ENCODE measurements at places on chromosomes 5 and 9.

DNA sequence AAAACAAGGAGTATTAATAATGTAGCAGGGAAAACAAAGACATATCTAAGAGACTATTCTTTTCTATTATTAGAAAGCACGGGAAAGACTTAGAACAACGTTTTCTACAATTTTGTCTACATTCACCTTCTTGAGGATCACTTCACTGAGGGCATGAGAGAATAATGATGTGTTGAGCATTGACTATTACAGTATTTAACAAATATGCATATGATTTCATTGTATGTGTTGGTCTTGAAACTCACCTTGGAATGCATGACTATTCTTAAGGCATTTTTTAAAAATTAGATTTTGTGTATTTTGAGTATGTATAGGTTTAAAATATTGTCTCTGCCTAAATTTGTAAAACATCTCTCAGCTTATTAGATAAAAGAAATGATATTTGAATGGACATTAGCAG lies 1.2 kb downstream of the FSD1L start:
- peak; percentile 34 for DNase-seq

DNA sequence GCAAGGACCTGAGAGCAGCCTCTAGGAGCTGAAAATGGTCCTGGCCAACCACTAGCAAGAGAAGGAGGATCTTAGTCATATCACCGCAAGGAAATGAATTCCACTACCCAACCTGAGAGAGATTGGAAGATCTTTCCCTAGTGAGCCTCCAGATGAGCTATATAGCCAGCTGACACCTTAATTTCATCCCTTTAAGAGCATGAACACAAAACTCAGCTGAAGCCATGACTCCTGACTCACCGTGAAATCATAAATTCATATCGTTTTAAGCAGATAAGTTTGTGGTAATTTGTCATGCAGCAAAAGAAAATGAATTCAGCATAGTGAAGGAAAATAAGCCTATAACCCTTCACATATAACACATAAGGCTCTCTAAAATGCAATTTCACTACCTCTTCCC lies 23.5 kb downstream of the MAPKAP1 start:
- DNase-seq: peak; percentile 28

- no peak for DNase-seq
Measured at GRCh38 chr5:94263068-94263467, 355.3 kb downstream of the KIAA0825 start.

GRCh38 chr9:22813529-22813928 lies 366.9 kb downstream of the DMRTA1 start:
- peak; percentile 53 for DNase-seq

DNA sequence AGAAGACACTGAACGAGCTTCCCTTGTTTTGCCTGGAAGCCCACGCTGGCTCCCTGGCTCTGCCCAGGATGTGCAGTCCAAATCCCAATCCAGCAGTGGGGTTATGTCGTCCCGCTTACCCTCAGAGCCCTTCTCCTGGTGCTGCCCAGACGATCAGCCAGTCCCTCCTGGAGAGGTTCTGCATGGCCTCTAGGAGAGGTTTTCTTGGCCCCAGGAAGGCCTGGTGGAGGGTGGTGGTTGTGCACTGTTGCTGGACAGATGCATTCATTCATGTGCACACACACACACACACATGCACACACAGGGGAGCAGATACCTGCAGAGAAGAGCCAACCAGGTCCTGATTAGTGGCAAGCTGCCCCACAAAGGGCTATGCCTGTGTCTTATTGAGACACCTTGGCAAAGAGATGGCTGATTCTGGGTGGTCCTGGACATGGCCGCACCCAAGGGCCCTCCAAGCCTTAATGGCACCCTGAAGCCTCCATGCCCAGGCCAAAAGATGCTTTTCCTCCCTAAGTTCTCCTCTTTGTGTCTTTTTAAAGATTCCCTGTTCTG lies 10.5 kb upstream of the OLFM1 start:
- DNase-seq: no peak

DNA sequence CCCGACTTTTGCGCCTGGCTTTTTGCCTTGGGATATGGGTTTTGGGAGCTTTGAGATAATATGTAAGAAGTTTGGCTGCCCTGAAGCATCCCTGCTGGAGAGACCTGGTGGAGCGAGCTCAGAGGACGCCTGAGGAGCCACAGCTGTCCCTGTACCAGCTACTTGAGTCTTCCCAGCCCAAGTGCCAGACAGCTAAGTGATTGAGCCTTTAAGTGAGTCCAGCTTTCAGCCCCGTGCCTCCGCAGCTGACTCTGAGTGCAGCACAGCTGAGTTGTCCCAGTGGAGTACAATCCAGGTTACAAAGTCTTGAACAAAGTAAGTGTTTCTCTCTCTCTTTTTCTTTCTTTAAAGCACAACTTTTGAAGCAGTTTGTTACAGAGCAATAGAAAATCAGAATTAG lies 203.8 kb upstream of the DAP start:
- DNase-seq: no peak

GRCh38 chr9:13205824-13206223 lies 73.7 kb downstream of the MPDZ start:
- no peak for DNase-seq

- no peak for DNase-seq
Measured at GRCh38 chr5:154860123-154860522, 1.7 kb downstream of the CNOT8 start.

- DNase-seq: no peak
Measured at GRCh38 chr9:89608641-89609335, 4.0 kb downstream of the GADD45G start.

DNA sequence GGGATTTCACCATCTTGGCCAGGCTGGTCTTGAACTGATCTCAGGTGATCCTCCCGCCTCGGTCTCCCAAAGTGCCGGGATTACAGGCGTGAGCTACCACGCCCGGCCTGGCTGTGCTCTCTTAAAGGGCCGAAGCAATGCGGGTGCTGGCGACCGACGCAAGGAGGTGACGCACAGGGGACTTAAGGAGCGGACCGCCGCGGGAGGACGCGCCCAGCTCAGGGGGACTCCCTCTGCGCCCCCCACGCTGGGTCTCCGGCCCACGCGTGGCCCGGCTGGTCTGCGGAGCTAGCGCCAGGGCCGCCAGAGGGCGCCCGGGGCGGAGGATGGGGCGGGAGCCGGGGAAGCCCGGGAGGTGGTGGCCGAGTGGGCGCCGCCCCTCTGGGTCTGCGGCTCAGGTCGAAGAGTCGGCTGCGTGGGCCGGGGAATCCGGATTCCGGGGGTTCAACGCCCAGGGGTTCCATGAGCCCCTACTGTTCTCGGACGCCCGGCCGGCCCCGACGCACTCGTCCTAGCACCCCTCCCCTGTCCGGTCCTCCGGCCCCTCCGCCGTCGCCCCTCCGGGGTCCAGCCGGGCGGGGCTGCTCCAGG lies 502 bp upstream of the CERCAM start:
- peak; percentile 60 for DNase-seq

DNA sequence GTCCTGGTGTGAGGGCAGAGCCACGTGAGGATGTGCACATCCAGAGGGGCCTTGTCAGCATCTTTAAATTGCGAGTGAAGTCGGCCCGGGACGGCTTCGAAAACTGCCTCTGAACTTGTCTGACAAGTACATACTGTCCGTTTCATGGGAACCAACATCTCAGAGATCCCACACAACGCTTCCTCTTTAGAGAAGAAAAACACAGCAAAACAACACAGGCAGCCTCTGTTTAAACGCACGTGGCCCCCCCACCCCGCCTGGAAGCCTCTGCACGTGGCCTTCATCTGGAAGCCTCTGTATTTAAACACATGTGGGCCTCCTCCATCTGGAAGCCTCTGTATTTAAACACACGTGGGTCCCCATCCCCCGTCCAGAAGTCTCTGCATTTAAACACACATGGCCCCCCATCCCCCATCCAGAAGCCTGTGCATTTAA lies 29.2 kb downstream of the CEP72 start:
- no peak for DNase-seq

DNA sequence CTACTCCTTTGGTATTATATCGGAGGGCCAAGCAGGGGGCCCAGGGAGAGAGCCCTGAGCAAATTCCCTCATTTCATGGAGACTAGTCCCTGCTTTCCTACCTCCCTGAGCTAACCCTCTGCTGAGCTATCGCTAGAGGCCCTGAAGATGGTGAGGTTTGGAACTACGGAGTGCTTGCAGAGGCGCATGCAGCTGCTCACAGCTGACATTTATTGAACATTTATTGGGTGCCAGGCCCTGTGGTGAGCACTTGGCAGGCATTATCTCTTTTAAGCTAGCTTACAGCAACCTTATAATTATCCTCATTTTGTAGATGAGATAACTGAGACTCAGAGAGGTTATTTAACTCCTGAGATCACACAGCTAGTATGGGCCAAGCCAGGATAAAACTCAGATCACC lies 9.8 kb downstream of the FAT2 start:
- no peak for DNase-seq

- DNase-seq: peak; percentile 68
Measured at GRCh38 chr5:107893642-107894041, 222.9 kb upstream of the EFNA5 start.

DNA sequence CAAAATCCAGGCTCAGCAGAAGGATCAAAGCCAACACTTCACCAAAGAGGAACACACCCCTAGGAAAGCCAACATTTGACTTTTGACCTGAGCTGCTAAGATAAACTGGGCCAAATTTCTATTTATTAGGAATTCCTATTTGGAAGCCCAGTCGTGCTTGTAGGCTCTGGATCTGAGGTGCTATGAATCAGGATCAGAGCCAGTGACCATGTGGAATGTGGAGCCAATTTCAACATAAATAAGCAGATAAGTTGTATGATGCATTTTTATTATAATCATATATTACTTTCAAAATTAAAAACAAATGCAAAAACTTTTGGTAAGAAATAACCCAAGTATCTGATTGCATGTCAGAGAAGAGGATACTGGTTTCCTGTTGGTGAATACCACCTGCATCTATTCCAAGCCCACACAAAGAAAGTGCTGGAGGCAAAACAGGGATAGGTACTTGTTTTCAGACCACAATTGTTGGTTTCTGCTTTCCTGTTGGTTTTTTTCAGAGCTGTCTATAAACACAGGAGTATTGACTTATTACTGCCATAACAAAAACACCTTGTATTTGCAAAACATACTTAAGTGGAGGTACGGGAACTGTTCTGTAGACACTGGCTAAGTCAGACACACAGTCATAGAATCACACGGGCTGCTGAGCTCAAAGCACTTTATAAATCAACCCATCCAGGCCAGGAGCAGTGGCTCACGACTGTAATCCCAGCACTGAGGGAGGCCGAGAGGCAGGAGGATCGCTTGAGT lies 52.8 kb downstream of the ARL15 start:
- DNase-seq: no peak

GRCh38 chr9:83299571-83299970 lies 236.6 kb upstream of the RASEF start:
- peak; percentile 36 for DNase-seq

DNA sequence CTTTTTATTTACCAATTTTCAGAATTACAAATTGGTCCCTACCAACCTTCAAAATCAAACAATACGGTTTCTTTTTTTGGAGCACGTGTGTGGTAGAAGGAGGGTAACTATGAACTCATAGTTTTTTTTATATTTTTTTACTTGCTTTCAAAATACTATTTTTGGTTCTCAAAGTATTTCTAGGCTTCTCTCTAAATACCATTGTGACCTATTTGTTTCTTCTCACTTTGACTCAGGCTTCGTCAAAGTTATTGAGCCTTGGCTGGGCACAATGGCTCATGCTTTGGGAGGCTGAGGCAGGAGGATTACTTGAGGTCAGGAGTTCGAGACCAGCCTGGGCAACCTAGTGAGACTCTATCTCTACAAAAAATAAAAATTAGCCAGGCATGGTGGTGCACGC lies 11.6 kb upstream of the KIF27 start:
- DNase-seq: no peak

DNA sequence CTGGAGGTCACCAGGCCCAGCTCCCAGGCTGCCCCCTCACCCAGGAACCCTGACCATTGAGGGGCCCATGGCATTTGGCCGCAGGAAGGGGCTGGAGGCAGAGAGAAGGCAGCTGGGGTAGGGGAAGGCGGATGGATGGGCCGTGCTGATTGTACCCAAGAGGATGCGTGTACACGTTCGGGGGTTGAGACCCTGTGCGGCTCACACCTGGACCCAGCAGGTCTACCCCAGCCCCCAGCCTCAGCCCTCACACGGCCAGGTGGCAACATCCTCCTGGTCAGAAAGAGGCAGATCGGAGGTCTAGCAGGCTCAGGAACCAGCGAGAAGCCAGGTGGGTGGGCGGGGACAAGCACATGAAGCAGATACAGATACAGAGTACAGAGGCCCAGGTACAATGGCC lies 33.7 kb downstream of the NACC2 start:
- DNase-seq: no peak

DNA sequence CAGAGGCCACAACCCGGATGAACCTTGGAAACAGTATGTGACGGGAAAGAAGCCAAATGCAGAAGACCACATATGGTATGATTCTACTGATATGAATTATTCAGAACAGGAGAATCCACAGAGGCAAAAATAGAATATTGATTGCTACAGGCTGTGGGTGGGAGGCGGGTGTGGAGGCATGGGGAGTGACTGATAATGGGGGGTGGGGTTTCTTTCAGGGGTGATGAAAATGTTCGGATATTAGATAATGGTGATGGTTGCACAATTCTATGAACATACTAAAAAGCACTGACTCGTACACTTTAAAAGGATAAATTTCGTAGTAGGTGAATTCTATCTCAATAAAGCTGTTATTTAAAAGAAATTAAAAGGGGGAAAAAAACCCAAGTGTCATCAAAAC lies 10.7 kb downstream of the IL4 start:
- no peak for DNase-seq

DNA sequence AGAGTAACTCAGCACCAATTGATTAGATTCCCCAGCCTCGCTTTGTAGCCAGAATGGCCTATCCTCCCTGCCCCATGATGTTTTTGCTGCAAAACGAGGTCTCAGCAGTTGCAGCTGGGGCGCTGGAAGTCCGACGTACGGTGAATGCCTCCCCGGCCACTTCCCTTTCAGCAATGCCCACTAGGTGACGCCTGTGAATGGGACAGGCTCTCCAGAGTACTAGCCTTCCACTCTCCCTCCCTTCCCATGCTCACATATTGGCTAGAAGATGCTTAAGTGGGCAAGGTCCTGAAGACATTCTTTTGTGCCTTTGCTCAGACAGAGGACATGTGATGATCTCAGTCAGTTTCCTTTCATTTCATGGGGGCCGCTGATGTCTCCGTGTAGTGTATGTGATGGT lies 50.8 kb downstream of the DMRT2 start:
- DNase-seq: peak; percentile 14

- peak; percentile 66 for DNase-seq
Measured at GRCh38 chr5:141992349-141992963, 20.4 kb downstream of the GNPDA1 start.

GRCh38 chr5:65861830-65862241 lies 64.5 kb upstream of the ERBIN start:
- peak; percentile 92 for DNase-seq

DNA sequence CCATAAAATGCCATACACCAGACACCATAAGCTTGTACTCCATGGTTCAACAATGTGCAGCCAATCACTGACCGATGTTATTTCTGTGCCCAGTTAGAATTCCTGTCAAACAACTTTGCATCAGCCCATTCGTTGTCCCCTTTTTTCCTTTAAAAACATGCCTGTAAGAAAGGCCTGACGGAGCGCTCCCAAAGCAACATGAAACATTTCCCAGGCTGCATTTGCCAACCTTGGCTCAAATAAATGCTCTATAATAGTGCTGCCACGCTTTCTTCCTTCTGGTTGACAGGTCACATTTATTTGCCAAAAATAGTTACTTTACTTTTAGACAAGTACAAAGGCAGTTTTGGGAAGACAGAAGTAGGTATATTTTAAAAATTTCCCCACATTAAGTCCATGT lies 735.6 kb upstream of the PTPRD start:
- DNase-seq: no peak

Measured in astrocyte of the spinal cord (primary cell).